ENCODE measurements at places on chromosomes 16 and 17.

DNA sequence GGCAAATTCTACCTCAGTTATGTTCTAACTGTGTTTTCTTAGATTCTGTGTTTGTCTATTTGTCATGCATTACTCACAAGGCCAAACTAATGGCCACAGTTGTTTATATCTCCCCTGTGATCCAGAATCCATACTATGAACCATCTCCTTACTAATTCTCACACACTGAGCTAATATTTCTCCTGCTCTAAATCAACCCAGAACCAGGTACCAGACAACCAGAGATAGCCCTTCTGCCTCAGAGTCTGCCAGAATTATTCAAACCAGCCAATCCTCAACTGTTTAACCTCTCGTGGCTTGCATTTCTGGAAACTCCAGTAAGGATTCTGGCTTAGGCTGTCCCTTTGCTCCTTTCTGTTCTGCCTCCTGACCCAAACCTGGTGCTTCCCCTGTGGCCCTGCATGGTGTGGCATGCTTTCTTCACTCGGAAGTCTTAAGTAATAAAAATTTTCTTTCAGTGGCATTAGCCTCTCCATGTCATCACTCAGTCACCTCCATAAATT lies 59.4 kb downstream of the EFCAB5 start:
- DNase-seq = no peak

- no peak for DNase-seq
These were observed 346.9 kb downstream of the FOXL1 start for GRCh38 chr16:86925067-86925791.

DNA sequence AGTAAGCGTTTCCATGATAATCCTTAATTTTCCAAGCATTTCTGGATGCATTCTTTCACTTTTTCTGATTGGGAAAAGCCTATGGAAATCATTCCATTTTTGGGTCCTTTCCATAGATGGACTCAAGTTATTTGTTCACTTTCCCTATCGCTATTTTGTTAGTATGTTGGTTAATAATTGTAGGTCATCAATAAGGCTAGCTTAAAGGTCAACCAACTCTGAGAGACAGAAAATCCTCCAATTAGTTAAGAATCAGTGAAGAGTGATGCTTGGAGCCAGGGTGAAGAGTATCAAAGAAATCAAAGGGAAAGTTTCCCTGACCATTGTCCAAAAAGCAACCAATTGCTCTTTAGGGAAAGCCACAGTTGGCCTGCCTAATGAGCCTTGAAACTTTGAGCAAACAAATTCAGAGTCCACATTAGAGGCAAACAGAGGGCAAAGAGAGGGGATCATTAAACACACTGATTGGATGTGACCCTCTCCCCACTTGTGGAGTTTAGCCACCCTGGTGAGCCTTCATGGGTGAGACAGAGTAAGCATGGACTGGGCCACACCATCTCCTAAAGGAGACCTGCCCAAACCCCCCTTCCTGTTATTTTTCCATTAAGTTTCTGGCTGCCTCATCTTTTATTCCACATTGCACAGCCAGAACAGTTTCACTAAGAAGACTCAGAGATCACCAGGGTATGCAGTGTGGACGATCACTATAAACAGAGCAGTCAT lies 133.4 kb upstream of the DYNLRB2 start:
- no peak for DNase-seq

DNA sequence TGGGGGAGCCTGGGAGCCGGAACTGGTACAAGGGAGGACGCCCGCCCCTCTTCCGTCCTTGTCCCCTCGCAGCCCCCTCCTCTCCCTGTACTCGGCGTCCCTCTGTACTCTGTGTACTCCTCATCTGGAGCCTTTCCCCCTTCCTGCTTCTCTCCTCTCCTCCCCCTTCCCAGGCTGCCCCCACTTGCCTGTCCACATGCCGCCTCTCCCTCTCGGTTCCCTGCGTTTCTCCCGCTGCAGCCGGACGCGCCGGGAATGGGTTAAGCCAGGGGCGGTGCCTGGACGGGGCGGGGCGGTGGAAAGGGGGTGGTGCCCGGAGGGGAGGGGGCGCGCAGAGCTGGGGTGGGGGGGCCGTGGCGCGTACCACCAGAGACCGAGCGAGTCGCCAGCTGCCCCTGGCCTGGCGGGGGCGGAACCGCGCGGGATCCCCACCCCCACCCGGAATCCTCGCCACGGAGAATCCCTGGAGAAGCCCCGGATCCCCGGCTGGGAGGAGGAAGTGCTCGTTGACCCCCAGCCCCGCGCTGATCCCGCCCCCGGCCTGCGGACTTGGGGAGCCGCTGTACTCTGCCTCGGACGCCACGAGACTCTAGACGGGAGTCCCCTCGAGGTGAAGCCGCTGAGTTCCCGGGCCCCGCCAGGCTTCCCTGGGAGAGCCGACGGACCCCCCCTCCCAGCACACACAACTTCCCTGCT lies 22.6 kb downstream of the GJD3 start:
- DNase-seq = peak; percentile 100

GRCh38 chr17:80005360-80006338 lies 30.0 kb downstream of the TBC1D16 start:
- DNase-seq = peak; percentile 75

DNA sequence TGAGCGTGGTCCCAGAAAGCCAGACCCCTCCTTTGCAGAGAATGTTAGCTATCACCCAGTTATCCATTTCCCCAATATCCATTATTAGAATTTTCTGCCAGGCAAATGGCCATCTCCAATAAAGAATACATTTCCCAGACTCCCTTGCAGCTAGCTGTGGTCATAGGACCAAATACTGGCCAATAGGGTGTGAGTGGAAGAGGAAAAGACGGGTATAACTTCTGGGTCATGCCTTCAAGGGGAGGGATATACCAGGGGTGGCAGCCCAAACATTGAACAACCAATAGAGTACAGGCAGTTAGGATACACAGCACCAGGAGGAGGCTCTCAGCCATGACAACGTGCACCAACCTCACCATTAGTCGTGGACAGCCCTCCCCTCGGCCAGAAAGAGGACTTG lies 26.1 kb upstream of the FOXF1 start:
- no peak for DNase-seq

GRCh38 chr17:2851615-2852014 lies 55.4 kb downstream of the RAP1GAP2 start:
- no peak for DNase-seq

All from Calu3 (cell line).